ENCODE measurements at places on chromosomes 4 and X.

- DNase-seq, result no peak
Observed at GRCh38 chr4:14744346-14744745, 257.9 kb upstream of the CPEB2 start.

DNA sequence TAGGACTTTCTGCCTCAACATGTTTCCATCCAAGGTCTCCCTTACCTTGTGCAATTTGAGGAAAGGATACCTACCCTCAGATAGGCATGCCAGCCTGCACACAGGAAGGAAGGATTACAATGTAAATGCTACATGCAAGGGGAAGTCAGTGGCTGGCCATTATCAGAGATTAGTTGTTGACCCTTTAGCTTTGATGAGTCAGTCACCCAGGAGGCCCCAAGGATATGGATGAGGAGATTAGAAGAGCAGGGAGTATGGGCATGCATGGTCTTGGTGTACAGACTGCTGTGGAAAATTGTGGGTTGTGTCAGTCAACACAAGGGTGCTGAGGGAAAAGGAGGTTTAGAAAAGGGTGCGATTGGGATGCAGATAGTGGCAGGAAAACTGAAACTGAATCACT is 92.0 kb downstream of the GUCY2F start:
- DNase-seq, result no peak

DNA sequence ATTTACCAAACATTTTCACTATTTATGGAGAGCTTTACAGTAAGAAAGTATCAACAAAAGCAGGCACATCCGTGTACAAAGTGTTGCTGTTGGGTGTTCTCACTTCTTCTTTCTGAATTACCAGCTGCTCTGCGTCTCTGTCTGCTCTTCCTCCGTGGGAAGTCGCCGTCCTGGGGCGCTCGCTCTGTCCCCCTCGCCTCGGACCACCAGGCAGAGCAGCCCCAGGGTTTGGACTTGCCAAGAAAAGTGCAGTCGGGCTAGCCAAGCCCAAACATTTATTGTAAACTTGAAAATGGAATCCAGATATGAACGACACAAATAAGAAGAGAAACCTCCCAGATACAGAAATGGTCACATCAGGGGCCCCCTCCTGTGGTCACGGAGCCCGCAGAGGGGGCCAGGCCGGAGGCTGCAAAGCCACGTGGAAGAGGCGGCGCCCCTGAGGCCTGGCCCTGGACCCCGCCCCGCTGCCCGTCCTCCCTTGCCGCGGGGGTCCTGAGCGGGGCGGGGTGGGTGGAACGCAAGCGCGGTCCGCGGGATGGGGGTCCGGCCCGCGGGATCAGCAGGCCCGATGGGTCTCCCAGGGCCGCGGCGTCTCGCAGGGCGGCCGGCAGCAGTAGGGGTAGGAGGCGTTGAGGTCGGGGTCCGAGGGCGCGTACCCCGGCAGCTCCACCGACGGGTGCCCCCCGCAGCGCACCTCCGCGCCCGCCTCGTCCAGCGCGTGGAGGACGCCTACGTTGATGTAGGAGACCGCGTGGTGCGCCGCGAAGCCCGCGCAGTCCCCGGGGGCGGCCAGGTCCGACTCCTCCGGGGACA is 1.5 kb downstream of the TMEM271 start:
- no peak for DNase-seq

- no peak for DNase-seq
Observed at GRCh38 chrX:146481735-146482134, 327.8 kb upstream of the CXorf51B start.

GRCh38 chrX:139167282-139167681 is 363.3 kb upstream of the F9 start:
- DNase-seq, result no peak

GRCh38 chrX:44459501-44459900 is 83.2 kb downstream of the FUNDC1 start:
- DNase-seq, result no peak

- no peak for DNase-seq
Observed at GRCh38 chr4:7663075-7663541, 228.4 kb upstream of the PSAPL1 start.

DNA sequence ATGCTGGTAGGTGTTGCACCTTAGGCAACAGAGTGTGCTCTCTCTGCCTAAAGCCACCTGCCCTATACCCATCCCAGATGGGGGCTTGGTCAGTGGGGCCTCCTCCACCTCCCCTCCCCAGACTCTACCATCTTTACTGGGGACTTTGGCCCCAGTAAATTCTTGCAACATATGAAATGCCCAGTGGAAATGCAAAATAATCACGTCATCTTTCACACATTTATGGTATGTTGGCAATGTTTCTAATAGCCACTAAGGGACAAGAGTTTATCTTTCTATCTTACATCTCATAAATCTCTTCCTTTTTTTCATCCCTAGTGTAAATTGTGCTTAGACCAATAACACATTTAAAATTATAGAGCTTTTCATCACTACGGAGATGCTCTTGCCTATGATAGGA is 103.0 kb upstream of the MAML3 start:
- no peak for DNase-seq

DNA sequence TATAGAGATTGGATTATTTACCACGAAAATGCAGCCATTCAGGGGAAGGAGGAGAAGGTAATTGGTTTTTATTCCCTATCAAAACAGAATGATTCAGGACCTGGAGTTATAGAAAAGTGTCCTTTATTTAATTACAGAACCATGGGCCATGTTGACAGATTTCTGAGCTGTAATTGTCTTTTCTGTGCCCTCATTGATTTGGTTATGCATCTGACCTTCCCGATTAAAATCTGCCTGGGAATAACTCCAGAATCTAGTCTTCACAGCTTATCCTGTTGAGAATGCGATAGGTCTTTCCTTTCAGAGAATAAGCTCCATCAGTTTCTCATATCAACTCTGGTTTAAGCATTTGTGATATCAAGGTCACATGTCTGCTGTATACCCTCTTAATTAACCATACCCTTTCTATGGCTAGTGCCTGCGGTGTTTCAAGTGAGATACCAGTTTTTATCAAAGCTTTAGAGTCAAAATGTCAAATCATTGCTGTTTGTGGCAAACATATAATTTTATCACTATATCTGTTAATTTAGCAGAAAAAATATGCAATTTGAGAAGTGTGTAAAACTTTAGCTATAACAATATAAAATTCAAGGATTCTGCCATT is 37.2 kb upstream of the ANK2 start:
- DNase-seq, result no peak

- DNase-seq, result no peak
Observed at GRCh38 chr4:77232653-77233052, 75.6 kb downstream of the CCNG2 start.

- DNase-seq, result no peak
Observed at GRCh38 chrX:74520291-74520690, 94.1 kb downstream of the RLIM start.

Measured in CMK (cell line).